ENCODE measurements at places on chromosomes 5 and 9.

DNA sequence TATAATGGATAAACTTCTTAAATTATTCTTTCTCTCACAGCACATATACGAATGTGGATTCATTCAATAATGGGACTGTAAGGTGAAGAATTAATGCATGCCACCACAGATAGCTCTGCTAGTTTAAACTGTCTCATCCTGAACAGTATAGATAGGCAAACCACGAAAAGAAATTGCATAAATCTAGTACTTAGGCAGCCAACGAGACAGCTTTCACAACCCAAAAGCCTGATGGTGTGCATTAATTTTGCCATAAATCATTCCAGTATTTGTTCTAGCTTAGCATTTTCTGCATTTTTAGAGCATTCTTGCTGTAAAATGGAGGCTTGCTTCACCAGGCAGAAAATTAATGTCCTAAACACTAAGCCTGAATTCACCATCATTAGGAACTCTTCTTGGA is 834.2 kb upstream of the DMAC1 start:
- DNase-seq = no peak

- no peak for DNase-seq
Observed at GRCh38 chr5:132294728-132295504, 722 bp downstream of the SLC22A4 start.

- DNase-seq = no peak
Observed at GRCh38 chr5:94396687-94397086, 221.7 kb downstream of the KIAA0825 start.

DNA sequence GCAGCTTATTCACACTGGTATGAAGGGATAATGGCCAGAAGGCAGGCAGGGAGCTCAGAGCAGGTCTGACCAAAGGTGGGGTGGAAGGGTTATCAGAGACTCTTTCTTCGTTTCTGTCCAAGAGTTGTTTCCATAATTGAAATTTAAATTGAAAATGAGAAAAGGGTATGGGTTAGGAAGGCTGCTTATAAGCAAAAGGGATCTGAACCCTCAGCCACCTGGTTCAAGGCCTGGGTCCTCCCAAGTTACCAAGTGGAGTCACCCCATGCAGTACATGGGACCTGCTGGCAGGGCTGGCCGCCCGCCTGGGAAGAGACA is 17.8 kb downstream of the EEIG1 start:
- no peak for DNase-seq

- DNase-seq = no peak
Observed at GRCh38 chr5:96370976-96371375, 62.1 kb downstream of the PCSK1 start.
